ENCODE measurements at places on chromosomes 3 and 15.
A peak's percentile ranks its signal among the peaks of the same experiment; 100 is the strongest.

DNA sequence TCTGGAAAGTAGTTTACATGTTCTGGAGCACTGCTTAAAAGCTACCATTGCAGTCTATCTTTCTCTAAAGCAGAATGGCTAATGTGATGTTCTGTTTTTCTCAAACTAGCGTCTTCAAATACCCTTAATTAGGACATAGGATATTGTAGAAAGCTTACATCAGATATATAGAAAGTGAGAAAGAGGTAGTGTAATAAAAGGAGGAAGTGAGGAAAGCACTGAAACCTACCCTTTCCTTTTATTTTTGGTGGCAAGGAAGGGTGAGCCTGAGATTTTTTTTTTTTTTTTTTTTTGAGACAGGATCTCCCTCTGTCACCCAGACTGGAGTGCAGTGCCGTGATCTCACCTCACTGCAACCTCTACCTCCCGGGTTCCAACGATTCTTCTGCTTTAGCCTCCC, 9.4 kb downstream of the SENP2 start:
- H3K27ac ChIP-seq = no peak overlapping the region
- H3K27me3 ChIP-seq = no peaks in the 10 kb centered on the region
- H3K4me1 ChIP-seq = no peaks in the 10 kb centered on the region
- H3K36me3 ChIP-seq = peaks cover 5% of the 10 kb centered on the region
- no peak for DNase-seq

GRCh38 chr3:31802981-31803740, 177.9 kb downstream of the OSBPL10 start:
- no peaks in the 10 kb centered on the region for H3K4me1 ChIP-seq
- H3K36me3 ChIP-seq = no peaks in the 10 kb centered on the region
- H3K27ac ChIP-seq = no peak overlapping the region
- H3K27me3 ChIP-seq = no peaks in the 10 kb centered on the region
- no peak overlapping the region for H3K4me3 ChIP-seq

DNA sequence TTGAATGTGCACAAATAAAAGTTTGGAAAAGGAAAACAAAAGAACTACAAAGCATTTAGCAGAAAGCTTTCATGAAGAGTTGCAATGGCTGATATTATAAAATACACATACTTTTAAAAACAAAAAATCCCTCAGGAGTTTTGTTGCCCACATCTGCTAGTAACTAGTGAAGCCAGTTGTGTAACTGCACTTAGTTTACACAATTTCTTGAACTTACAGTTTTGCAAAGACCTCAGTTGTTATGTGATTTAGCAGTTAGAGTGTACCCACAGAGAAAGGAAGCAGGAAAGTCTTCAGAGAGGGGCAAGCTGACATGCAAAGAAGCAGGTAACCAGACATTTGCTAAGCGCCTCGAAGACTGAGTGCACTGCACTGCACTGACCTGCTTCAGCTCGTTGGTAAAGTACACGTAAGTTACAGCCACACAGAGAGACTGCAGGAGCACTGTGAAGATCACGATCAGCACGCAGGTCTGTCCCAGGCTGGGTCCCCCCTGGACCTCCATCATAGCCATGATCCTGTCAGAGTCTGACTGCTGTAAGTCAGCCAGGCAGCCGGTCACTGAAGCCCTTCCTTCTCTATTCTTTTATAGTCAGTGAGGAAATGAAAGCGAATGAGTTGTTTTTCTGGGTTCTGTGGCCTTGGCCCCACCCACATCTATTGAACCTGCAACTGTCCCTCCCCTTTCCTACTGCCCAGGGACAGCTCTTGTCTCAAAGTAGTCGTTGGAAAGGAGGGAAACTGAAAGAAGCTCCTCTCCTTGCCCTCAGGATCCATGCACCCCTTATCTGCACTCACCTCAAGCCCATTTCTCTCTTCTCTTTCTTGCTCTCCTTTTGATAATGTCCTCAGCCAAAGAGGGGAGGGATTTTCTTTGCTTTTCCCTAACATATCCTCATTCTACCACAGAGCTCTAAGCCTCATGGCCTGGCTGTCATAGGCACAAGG, at the start of gene TNFSF10:
TSS of gene TNFSF10 (minus strand) at position 560 of the 948 bp plus-strand sequence. CDS start at position 514, 46 bp downstream.
- peaks cover 3% of the 10 kb centered on the region for H3K4me1 ChIP-seq
- DNase-seq = peak; percentile 21
- no peaks in the 10 kb centered on the region for H3K36me3 ChIP-seq
- H3K4me3 ChIP-seq = peak within 1 kb of the TSS; percentile 19
- no peak within 1 kb of the TSS for H3K27ac ChIP-seq

DNA sequence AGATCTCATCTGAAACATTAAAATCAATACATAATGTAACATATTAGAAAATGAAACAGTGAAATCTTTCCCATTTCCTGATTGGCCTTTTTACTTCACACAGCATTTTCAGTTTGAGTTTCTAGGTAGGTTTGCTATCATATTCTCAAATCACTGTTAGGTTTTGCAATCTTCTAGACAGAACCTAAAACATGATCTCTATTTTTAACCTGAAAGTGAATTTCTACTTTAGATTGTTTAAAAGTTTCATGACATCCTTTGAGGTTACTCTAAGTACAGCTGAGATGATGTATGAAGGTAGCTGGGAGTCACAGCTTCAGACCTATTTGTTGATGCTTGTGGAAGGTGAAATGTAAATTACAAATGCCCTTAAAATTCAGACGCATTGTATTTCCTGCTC, 118.4 kb upstream of the GPR149 start:
- no peak overlapping the region for H3K4me3 ChIP-seq
- no peaks in the 10 kb centered on the region for H3K4me1 ChIP-seq
- no peaks in the 10 kb centered on the region for H3K36me3 ChIP-seq
- DNase-seq = no peak

- H3K36me3 ChIP-seq = peaks cover 3% of the 10 kb centered on the region
- H3K4me1 ChIP-seq = no peaks in the 10 kb centered on the region
- H3K27ac ChIP-seq = no peak overlapping the region
- H3K27me3 ChIP-seq = no peaks in the 10 kb centered on the region
- no peak overlapping the region for H3K4me3 ChIP-seq
These were observed 565.0 kb downstream of the MAGI1 start for GRCh38 chr3:65473736-65474135.

DNA sequence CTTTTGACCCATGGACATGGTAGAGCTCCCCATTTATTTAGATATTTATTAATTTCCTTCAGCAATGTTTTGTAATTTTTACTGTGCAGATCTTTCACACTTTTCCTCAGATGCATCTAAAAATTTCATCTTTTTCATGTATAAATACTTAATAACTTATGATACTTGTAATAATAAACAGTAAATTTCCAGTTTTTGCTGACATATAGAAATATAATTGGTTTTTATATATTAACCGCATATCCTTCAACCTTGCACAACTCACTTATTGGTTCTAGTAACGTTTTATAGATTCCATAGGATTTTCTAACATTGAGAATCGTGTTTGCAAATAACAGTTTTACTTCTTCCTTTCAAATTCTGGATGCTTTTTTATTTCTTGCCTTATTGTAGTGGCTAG, 3.5 kb upstream of the ZNF621 start:
- peaks cover 23% of the 10 kb centered on the region for H3K4me1 ChIP-seq
- DNase-seq = no peak
- no peak overlapping the region for H3K27ac ChIP-seq
- no peaks in the 10 kb centered on the region for H3K27me3 ChIP-seq
- H3K36me3 ChIP-seq = no peaks in the 10 kb centered on the region

- H3K4me1 ChIP-seq = no peaks in the 10 kb centered on the region
- peak; percentile 66 for DNase-seq
- no peak overlapping the region for H3K27ac ChIP-seq
- H3K27me3 ChIP-seq = peaks cover 2% of the 10 kb centered on the region
- H3K36me3 ChIP-seq = no peaks in the 10 kb centered on the region
These were observed 453.5 kb downstream of the SOX2 start for GRCh38 chr3:182165234-182165633.

GRCh38 chr3:51500632-51501131, 867 bp upstream of the DCAF1 start:
- no peaks in the 10 kb centered on the region for H3K27me3 ChIP-seq
- H3K4me1 ChIP-seq = peaks cover 4% of the 10 kb centered on the region
- no peak for DNase-seq
- peak overlapping the region; percentile 46 for H3K4me3 ChIP-seq
- H3K36me3 ChIP-seq = no peaks in the 10 kb centered on the region

GRCh38 chr15:48510976-48511375, 134.5 kb downstream of the FBN1 start:
- H3K4me3 ChIP-seq = no peak overlapping the region
- peak; percentile 27 for DNase-seq
- H3K4me1 ChIP-seq = no peaks in the 10 kb centered on the region
- no peak overlapping the region for H3K27ac ChIP-seq
- H3K27me3 ChIP-seq = no peaks in the 10 kb centered on the region

GRCh38 chr3:45980819-45981218, 14.8 kb downstream of the FYCO1 start:
- H3K4me1 ChIP-seq = peaks cover 14% of the 10 kb centered on the region
- no peak for DNase-seq
- peaks cover 13% of the 10 kb centered on the region for H3K36me3 ChIP-seq
- no peak overlapping the region for H3K4me3 ChIP-seq
- no peak overlapping the region for H3K27ac ChIP-seq
- no peaks in the 10 kb centered on the region for H3K27me3 ChIP-seq

GRCh38 chr3:129658110-129658843, 51.8 kb upstream of the PLXND1 start:
- no peak for DNase-seq
- H3K27ac ChIP-seq = no peak overlapping the region
- no peak overlapping the region for H3K4me3 ChIP-seq
- no peaks in the 10 kb centered on the region for H3K36me3 ChIP-seq

- no peak overlapping the region for H3K4me3 ChIP-seq
- H3K36me3 ChIP-seq = no peaks in the 10 kb centered on the region
- no peak for DNase-seq
- H3K27ac ChIP-seq = no peak overlapping the region
These were observed 84.8 kb upstream of the ICE2 start for GRCh38 chr15:60563539-60564404.

- no peak overlapping the region for H3K4me3 ChIP-seq
- H3K27ac ChIP-seq = no peak overlapping the region
- H3K27me3 ChIP-seq = no peaks in the 10 kb centered on the region
- DNase-seq = no peak
- no peaks in the 10 kb centered on the region for H3K4me1 ChIP-seq
- H3K36me3 ChIP-seq = no peaks in the 10 kb centered on the region
These were observed 147.6 kb downstream of the SPATA16 start for GRCh38 chr3:172993412-172993811.

- no peak overlapping the region for H3K27ac ChIP-seq
- no peak overlapping the region for H3K4me3 ChIP-seq
- DNase-seq = peak; percentile 32
- H3K4me1 ChIP-seq = peaks cover 25% of the 10 kb centered on the region
- no peaks in the 10 kb centered on the region for H3K27me3 ChIP-seq
These were observed 146.2 kb downstream of the KLF13 start for GRCh38 chr15:31472636-31473384.

DNA sequence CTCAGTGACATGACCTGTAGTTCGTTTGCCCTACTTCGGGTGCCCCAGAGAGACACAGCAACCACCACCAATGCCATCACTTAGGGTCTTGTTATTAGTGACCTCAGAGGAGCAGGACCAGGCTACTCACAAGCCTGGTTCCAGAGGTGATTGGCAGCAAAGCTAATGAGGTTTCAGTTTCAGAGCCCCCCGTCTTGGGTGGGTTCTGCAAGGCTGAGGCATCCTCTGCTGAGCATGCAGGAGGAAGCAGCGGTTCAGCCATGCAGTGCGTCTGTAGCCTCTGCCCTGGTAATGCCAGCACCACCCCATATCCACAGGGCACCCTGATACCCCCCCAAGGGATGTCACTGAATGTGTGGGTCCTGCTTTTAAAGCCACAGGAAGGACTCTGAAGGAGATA, 39.0 kb upstream of the ITGA11 start:
- no peak overlapping the region for H3K27ac ChIP-seq
- no peaks in the 10 kb centered on the region for H3K36me3 ChIP-seq
- no peaks in the 10 kb centered on the region for H3K27me3 ChIP-seq

GRCh38 chr3:78894787-78895186, 873.0 kb downstream of the ROBO1 start:
- H3K27me3 ChIP-seq = no peaks in the 10 kb centered on the region
- DNase-seq = no peak
- H3K27ac ChIP-seq = no peak overlapping the region
- H3K4me1 ChIP-seq = peaks cover 2% of the 10 kb centered on the region
- no peak overlapping the region for H3K4me3 ChIP-seq
- no peaks in the 10 kb centered on the region for H3K36me3 ChIP-seq

GRCh38 chr3:9130345-9131305, 118.8 kb downstream of the SRGAP3 start:
- no peaks in the 10 kb centered on the region for H3K36me3 ChIP-seq
- DNase-seq = no peak
- H3K4me1 ChIP-seq = no peaks in the 10 kb centered on the region
- H3K27me3 ChIP-seq = peaks cover 8% of the 10 kb centered on the region
- H3K4me3 ChIP-seq = no peak overlapping the region

GRCh38 chr3:42892169-42892568, 13.8 kb upstream of the ZNF662 start:
- no peaks in the 10 kb centered on the region for H3K4me1 ChIP-seq
- H3K36me3 ChIP-seq = no peaks in the 10 kb centered on the region
- H3K4me3 ChIP-seq = no peak overlapping the region
- peaks cover under 1% of the 10 kb centered on the region for H3K27me3 ChIP-seq
- no peak overlapping the region for H3K27ac ChIP-seq

DNA sequence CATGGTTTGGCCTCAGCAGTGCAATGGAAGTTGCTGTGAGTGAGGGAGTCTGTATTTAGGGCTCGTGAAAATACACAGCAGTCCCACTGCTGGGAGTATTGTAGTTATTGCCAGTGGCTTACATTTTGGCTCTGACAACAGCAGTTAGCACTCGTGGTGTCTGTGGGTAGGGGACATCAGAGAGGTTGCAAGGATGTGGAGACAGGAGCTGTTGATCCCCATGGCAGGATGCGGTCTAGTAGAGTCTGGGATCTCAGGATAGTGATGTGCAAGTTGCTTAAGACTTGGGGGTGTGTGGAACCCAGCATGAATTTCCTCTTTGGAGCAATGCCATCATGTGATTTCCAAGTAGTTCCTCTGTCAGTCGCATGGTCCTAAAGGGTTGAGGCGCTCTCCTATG, 59.9 kb downstream of the GALK2 start:
- no peaks in the 10 kb centered on the region for H3K4me1 ChIP-seq
- no peaks in the 10 kb centered on the region for H3K27me3 ChIP-seq
- H3K4me3 ChIP-seq = no peak overlapping the region
- H3K27ac ChIP-seq = no peak overlapping the region
- no peaks in the 10 kb centered on the region for H3K36me3 ChIP-seq

GRCh38 chr15:38690719-38691332, 126.2 kb upstream of the RASGRP1 start:
- no peaks in the 10 kb centered on the region for H3K36me3 ChIP-seq
- peak; percentile 24 for DNase-seq
- no peak overlapping the region for H3K4me3 ChIP-seq
- H3K27ac ChIP-seq = no peak overlapping the region
- H3K27me3 ChIP-seq = no peaks in the 10 kb centered on the region
- H3K4me1 ChIP-seq = peaks cover 3% of the 10 kb centered on the region

DNA sequence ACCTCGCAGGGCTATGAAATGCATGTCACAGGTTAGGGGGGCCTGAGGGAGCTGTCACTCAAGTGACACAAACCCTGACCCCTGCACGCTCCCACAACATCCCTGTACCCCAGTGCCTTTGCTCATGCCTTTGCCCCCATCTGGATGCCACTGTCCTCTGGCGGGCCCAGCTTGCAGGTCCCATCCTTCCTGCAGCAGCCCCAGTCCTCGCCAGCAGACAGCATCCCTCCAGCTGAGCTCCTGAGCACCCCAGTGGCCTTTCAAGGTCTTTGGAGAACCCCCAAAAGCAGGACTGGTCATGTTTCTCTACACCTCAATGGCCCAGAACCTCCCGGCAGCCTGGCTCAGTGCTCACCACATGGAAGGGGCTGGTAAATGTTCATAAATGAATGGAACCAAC, 170.4 kb downstream of the ADAMTS17 start:
- no peak for DNase-seq
- H3K27me3 ChIP-seq = no peaks in the 10 kb centered on the region
- no peak overlapping the region for H3K27ac ChIP-seq
- H3K4me3 ChIP-seq = no peak overlapping the region
- H3K4me1 ChIP-seq = no peaks in the 10 kb centered on the region
